ENCODE measurements at places on chromosomes 6 and 20.

- DNase-seq = no peak
These were observed 50.2 kb upstream of the NOP56 start for GRCh38 chr20:2602046-2602735.

- DNase-seq = no peak
These were observed 208.3 kb downstream of the LY86 start for GRCh38 chr6:6796818-6797217.

DNA sequence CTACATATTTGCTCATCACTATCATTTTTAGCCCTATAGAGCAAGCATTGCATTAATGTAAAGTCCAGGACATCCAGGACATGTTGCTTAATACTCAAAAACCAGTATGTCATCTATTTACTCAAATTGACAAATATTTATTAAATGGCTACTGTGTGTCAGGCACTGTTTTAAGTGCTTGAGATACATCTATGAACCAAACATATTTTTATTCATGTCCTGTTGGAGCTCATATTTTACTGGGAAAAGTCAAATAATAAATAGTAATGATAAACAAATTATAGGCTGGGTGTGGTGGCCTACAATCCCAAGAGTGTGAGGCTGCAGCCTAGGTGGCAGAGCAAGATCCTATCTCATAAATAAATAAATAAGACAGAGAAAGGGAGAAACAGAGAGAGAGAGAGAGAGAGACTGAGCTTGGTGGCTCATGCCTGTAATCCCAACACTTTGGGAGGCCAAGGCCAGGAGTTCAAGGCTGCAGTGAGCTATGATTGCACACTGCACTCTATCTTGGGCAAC, 227.9 kb downstream of the GJA1 start:
- no peak for DNase-seq

GRCh38 chr6:26033085-26033940, 53.9 kb upstream of the HFE start:
- DNase-seq = peak; percentile 96

- DNase-seq = no peak
These were observed 100.7 kb upstream of the SULF2 start for GRCh38 chr20:47885909-47886453.
